WERI-Rb-1 (cell line): ENCODE measurements at places on chromosomes 11 and 22.

DNA sequence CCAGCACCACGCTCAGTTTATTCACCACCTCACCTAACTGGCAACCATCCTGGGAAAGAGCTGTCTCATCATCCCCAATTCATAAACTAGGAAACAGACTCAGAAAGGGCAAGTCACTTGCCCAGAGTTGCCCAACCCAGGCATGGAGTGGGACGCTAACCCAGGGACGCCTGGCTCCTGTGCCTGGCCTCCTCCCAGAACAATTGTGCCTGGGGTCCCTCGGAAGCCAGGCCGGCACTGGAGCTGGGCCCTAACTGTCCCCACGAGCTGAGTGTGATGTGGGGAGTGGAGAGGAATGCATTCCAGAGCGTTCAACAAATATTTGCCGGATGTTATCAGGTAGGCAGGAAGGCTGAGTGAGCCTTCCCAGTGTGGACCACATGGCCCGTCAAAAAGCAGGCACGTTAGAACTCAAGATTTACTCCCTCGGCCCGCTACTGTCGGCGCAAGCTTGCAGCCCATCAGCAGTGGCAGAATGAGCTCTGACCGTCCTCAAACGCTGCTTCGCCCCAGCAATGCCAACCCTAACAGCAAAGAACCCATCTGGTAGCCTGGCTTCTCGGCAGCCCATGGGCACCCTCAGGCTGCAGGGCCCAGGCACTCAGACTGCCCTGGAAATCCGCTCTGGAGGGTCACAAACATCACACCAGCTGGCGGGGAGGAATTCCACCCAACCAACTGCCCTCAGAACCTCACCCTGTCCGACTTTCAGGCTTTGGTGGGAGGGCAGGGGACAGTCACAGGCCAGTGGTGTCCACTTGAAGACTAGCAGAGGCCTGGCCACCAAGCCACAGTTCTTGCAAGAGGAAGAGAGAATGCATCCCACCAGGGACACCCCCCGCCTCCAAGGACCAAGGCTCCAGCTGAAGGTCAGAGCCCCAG, 35.6 kb downstream of the MYH9 start:
- no peak for DNase-seq

GRCh38 chr11:100340466-100341319, 346.4 kb upstream of the ARHGAP42 start:
- DNase-seq, result no peak

DNA sequence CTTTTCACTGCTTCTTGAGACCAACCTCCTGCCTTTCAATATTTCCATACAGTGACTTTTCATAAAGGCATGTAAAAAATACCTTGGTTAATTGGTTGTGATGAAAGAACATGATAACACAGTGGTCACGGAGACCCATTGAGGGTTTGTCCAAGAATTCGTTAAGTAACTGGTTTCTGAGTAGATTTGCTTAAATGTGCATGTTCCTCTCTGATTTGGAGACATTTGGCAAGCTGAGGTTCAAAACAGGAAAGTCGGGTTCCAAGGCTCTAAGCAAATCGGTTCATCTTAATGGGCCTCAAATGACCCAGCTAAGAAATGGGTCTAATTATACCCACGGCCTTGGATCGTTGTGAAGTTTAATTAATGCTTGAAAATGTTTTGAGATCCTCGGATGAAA, 36.9 kb upstream of the CCND1 start:
- no peak for DNase-seq

GRCh38 chr11:78883506-78883905, 308.8 kb upstream of the NARS2 start:
- DNase-seq, result no peak

DNA sequence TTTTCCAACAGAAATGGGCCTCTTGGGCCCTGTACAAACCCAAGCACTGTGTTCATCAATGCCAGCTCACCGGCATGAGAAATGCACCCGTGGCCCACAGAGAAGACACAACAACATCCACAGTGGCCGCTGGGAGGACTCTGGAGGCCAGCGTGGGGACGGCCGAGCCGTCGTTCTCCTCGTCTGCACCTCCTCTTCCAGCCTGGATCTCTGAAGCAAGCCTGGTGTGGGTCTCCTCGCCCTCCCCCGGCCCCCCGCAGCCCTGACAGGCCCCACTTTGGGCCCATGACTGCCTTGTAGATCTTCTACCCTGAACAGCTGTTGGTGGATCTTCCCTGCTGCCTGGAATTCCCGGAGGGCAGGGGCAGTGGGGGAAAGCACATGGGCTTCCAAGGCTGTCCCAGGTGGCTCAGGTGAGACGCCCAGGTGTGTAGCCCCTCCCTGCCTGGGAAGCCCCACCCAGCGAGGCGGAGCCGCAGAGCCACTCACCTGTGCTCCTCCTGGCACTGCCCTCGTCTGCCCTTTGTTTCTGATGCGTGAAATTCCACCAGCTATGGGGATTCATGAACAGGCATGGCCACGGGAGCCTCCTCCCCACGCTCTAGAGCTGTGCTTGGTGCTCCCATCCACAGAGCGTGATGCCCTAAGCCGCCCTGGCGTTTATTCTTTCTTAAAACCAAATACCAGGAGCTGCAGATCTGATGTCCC, 225.9 kb downstream of the BRD1 start:
- no peak for DNase-seq

DNA sequence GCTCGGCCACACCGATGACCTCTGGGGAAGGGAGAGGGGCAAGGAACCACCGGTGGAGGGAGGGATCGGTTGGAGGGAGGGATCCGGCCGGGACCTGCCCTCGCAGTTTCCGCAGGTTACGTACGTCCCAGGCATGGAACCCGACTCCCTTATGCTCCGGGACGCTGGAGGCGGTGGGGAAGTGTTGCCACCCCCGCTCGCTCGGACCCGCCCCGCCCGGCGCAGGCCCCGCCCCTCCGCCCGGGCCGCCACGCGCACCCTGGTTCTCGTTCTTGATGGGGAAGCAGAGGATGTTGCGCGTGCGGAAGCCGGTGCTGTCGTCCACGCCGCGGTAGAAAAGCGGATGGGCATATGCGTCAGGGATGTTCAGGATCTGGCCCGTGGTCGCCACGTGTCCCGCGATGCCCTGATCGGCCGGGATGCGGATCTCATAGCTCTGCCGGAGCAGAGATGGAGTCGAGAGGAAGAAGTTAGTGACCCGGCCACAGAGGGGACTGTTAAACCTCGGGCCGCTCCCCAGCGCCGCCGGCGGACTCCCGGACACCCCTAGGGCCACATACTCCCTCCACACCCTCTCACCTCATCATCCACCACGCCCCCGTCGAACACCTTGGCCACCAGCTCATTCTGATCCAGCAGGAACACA, 89.8 kb downstream of the PDE2A start:
- DNase-seq, result no peak

GRCh38 chr11:57359896-57360690, 20.9 kb downstream of the PRG3 start:
- DNase-seq, result no peak

- DNase-seq, result no peak
Measured at GRCh38 chr11:57901278-57901677, 122.4 kb upstream of the OR9Q1 start.

DNA sequence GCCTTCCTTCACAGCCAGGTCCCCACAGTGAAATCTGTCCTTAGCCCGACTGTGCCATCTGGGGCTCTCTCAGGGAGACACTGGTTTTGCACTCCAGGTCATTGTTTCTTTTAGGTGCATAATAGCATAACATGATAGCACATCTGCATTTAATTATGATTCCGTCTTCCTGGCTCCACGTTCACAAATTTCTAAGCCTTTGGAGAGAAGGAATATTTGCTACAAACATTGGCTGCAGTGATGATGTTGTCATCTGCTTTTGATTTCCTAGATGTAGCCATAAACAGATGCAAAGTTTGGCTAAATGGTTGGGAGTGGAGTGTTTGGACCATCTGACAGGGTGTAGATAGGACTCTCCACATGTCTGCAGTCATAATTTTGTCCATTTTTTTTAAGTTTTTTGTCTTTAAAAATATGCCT, 12.0 kb upstream of the CAT start:
- no peak for DNase-seq

- DNase-seq, result no peak
Measured at GRCh38 chr22:22933807-22934542, 46.4 kb downstream of the IGLL5 start.

DNA sequence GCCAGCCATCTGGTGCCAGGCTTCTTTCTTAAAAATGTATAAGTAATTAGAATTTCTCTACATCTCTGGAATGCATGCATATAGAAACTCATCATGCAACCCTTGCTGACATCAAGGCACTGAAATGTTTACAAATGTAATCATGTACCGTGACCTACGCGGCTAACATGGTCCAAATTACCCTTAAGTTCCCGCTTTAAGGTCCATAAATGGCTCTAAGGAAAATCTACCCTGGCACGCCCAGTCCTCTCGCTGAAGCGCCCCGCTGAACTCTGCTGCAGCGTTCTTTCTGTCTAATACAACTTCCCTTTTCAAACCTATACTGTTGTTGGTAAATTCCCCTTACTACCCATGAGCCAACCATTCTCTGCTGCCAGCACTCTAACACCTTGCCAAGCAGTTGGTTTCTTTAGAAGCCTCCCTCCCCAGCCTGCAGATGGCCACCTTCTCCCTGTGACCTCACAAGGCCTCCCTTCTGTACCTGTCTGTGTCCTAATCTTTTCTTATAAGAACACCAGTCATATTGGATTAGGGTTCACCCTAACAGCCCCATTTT, 13.5 kb upstream of the HMOX1 start:
- peak; percentile 79 for DNase-seq

DNA sequence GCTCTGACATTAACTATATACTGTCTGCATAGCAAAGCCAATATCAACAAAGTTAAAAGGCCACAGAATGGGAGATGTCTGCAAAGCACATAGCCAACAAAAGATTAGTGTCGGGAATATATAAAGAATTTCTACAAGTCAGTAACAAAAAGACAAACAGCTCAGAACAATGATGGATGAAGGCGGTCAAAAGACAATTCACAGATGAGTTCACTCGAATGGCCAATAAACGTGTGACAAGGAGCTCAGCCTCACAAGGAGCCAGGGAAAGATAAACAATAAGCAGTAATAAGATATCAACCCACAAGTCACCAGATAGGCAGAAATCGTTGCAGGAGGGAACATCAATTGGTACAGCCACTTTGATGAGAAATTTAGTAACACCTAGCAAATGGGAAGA, 106.0 kb upstream of the ISX start:
- no peak for DNase-seq

DNA sequence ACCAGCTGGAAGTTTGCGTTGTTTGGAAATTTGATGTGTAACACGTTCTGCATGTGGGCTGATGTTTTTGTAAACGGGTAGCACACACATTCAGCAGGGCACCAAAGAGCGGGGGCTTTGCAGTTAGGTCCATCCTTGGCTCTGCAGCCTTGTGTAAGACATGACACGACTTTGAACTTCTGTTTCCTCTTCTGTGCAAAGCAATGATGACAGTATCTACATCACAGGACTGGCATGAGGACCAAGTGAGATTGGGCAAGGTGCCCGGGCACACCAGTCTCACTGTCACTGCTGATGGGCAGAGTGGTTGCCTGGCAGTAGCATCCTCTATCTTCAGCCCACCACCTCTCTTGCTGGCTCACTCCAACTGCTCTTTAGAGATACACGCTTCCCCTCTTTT, 3.3 kb downstream of the TCN2 start:
- DNase-seq, result no peak

DNA sequence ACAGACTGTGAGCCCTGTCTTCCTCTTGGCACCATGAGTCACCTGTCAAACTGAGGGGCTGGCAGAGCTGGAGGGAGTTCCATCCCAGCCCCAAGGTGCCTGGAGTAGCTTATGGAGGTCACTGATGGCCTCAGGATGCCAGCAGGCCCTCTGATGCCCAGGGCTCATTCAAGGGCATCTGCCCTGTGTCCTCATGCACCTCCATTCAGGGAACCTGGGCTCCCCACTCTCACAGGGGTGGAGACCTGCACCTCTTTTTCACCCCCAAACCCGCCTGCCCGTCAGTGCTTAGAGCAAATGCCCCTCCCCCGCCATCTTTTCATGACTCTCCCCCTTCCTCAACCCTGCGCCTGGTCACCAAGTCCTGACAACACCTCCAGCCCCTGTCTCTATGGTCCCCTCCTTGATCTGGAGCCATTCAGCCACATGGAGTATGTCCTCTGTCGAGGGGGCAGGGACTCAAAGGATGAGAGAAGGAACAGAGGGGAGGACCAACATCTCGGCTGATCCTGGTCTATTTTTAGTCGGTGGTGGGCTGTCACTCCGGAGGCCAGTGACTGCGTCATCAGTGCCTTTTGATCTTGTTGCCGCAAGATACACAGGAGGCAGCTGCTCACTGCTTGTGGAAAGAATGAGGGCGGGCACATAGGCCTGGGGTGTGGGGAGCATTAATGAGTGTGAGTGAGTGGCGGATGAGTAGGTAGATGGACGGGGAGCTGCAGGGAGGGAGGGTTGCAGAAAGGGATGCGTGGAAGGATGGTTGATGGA, 72.2 kb downstream of the CDKN1C start:
- no peak for DNase-seq

- DNase-seq, result peak; percentile 44
Measured at GRCh38 chr22:22800716-22801115, 86.9 kb upstream of the IGLL5 start.

DNA sequence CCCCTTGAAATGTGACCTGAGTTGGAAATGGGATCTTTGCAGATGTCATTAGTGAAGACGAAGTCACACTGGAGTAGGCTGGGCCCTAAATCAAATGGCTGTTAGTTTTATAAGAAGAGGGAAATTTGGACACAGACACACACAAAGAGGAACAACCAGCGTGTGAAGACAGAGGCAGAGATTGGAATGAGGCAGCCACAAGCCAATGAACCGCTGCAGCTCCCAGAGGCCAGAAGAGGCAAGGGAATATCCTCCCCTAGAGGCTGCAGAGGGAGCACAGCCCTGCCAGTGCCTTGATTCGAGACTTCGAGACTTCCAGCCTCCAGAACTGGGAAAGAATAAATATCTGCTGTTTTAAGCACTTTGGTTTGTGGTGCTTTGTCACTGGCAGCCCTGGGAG, 484.5 kb downstream of the MN1 start:
- peak; percentile 33 for DNase-seq

- no peak for DNase-seq
Measured at GRCh38 chr22:49585461-49586243, 242.0 kb downstream of the BRD1 start.

DNA sequence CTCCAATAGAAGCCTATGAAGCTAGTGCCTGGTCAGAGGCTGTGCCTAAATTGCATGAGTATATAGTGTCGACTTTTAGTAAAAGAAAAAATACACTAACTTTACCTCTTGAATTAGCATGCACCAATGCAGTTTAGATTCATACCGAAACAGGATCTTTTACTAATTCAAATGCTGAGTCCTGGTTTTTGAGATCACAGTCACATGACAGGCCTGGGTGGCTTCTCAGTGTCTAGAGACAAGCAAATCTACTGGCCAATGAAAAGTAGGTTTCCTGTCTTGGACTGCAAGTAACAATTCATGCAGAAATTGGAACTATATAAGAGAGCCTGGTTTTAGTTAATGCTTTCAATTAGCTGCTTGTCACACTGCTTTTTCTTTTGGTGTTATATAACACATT, 7.2 kb downstream of the ARHGEF12 start:
- no peak for DNase-seq

- no peak for DNase-seq
Measured at GRCh38 chr11:70839851-70840250, 412.5 kb downstream of the SHANK2 start.

- DNase-seq, result no peak
Measured at GRCh38 chr11:90525962-90526361, 303.1 kb upstream of the CHORDC1 start.

- no peak for DNase-seq
Measured at GRCh38 chr11:113552271-113552670, 77.1 kb upstream of the DRD2 start.
